ENCODE measurements at places on chromosomes 6 and 20.

DNA sequence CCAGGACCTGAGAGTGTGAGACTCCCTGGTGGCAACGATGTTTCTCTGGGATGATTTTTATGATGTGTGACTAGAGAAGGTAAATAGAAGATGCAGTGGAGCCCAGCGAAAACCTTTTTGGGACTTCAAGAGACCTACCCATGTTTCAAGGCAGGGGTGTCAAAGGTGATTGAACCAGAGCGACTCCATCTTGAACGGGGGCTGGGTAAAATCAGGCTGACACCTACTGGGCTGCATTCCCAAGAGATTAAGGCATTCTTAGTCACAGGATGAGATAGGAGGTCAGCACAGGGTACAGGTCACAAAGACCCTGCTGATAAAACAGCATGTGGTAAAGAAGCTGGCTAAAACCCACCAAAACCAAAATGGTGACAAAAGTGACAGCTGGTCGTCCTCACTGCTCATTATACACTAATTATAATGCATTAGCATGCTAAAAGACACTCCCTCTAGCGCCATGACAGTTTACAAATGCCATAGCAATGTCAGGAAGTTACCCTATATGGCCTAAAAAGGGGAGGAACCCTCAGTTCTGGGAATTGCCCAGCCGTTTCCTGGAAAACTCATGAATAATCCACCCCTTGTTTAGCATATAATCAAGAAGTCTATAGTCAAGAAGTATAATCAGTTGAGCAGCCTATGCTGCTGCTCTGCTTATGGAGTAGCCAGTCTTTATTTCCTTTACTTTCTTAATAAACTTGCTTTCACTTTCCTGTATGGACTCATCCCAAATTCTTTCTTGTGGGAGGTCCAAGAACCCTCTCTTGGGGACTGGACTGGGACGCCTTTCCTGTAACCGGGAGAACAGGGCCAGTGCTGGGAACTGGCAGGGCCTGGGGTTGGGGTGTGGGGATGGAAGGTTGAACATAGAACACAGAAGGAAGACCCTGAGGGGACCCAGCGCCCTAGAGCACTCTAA, 526.4 kb downstream of the QKI start:
- no peak for DNase-seq

GRCh38 chr6:96812077-96812703, 25.1 kb downstream of the GPR63 start:
- no peak for DNase-seq

- DNase-seq: no peak
Observed at GRCh38 chr20:46456255-46457028, 50.0 kb upstream of the ELMO2 start.

DNA sequence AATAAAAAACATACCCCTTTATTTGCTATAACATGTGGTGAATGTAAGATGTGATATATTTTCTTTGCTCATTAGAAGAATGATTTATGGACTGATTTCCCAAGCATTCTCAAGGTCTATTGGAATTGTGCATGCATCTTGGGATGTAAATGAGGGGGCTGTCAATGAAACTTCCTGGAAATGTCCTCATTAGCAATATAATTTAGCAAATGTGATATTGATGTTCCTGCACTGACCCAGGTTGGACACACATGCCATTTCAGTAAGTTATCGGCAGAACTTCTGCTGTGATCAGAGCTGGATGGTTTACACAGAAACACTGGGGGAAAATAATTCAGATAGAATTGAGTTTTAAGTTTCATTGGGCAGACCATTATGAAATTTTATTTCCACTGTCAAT, 99.9 kb downstream of the ELOVL4 start:
- no peak for DNase-seq

DNA sequence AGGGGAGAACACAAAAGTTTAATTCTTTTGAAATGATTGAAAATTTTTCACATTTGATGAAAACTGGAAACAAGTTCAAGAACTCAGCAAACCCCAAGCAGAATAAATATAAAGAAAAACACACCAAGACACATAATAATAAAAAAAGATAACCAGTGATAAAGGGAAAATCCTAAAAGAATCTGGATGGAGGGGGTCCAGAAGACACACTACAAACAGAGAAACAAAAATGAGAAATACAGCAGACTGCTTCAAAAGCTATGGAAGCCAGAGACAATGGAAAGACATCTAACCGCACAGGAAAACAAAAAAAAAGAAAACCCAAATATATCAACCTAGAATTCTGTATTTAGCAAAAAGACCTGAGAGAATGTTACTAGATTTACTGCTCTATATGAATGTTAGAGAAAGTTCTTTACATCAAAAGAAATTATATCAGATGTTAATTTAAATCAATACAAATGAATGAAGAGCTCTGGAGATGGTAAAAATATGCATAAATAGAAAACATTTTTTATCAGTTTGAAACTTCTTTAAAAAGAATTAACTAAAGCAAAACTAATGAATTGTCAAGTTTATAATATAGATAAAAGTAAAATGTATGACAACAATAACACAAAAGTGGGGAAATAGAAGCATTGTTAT, 310.7 kb upstream of the PREP start:
- DNase-seq: peak; percentile 7

- peak; percentile 82 for DNase-seq
Observed at GRCh38 chr6:7243179-7243981, 69.6 kb downstream of the SSR1 start.
